ENCODE measurements at places on chromosomes 3 and 15.

DNA sequence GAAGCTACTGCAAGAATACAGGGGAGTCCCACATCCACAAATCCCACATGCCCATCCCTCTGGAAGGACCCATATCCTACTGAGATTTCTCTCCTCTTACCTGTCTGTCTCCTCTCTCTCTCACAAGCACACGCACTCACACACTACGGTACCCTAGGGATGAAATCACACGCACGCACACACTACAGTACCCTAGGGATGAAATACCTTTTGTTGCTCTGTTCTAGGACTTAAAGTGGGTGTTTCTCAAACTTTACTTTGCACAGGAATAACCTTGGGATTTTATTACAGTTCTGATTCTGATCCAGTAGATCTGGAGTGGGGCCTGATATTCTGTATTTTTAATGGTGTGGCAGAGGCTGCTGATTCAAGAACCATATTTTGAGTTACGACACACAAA lies 622.2 kb upstream of the ZNF385D start:
- no peak for DNase-seq

- no peak for DNase-seq
Measured at GRCh38 chr3:144557515-144557914, 585.9 kb downstream of the DIPK2A start.

- no peak for DNase-seq
Measured at GRCh38 chr3:143637133-143637532, 211.1 kb downstream of the SLC9A9 start.

GRCh38 chr15:97036301-97036700 lies 705.8 kb downstream of the NR2F2 start:
- DNase-seq, result no peak

- no peak for DNase-seq
Measured at GRCh38 chr3:136733317-136733833, 18.8 kb downstream of the STAG1 start.

DNA sequence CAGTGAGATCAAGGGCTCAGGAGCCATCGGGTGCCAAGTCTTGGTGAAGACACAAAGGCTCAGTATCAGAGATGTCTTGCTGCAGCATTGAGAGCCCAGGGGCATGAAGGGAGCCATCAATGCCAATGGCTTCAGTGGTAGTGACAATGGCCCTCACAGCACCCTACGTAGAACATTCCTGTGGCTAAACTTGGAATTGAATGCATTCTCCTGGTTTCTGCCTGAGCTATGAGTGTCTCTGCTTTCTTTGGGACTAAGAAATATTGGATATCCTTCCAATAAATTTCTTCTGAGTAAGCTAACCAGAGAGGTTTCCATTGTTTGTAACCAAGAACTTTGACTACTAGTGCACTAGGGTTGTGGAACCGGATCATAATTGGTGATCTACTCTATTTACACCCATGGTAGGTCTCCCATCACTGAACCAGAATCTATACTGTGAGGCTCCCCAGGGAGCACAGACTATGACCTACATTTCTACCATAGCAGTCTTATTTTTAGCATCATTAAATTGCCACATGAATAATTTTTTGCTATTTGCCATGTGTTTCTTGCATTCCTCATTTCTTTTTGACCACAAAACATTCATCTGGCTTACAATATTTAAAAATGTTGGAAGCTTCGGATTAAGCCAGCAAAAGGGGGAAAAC lies 31.6 kb upstream of the PDZRN3 start:
- DNase-seq, result no peak

- DNase-seq, result no peak
Measured at GRCh38 chr15:75213212-75213767, 11.6 kb downstream of the C15orf39 start.

GRCh38 chr3:54299169-54299935 lies 177.0 kb downstream of the CACNA2D3 start:
- DNase-seq, result no peak

All from effector CD4-positive, alpha-beta T cell (primary cell).